ENCODE measurements at places on chromosomes 2 and 18.

DNA sequence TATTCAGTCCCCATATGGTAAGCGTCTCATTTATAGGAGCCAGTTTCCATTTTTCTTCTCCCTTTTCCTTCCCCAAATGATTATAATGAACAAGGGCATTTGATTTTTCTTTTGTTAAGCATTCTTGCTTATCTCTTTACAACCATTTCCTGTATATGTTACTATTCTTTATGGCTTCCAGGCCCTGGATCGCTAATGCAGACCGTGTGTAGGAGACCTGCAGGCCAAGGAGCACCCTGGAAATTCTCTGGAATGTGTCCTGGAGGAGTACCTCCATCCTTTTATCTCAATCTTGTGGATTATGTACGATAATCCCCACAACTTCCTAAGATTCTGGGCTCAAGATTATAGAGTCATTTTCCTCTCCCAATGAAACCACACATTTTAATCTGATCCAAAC, 439.6 kb upstream of the MMADHC start:
- no peak for DNase-seq

DNA sequence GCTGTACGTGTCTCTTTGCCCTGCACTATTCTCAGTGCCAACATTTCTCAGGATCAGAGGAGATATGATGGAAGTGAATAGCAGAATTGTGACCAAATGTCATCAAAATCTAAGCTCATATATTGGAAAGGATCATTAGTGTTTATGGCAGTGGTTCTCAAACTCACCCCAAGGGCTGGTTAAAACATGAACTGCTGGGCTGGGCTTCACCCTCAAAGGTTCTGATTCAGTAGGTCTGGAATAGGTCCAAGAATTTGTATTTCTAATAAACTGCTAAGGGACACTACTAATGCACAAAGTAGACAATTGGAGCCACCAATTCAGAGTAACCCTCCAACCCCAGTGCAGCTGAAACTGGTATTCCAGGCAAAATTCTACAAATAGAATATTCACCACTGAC, 317.9 kb upstream of the UBE2E3 start:
- DNase-seq, result no peak

GRCh38 chr2:147844697-147845410, at the start of gene ACVR2A:
Gene ACVR2A (plus strand): TSS chr2:147845029. CDS start chr2:147845153, 124 bp downstream.
- peak; percentile 65 for DNase-seq

DNA sequence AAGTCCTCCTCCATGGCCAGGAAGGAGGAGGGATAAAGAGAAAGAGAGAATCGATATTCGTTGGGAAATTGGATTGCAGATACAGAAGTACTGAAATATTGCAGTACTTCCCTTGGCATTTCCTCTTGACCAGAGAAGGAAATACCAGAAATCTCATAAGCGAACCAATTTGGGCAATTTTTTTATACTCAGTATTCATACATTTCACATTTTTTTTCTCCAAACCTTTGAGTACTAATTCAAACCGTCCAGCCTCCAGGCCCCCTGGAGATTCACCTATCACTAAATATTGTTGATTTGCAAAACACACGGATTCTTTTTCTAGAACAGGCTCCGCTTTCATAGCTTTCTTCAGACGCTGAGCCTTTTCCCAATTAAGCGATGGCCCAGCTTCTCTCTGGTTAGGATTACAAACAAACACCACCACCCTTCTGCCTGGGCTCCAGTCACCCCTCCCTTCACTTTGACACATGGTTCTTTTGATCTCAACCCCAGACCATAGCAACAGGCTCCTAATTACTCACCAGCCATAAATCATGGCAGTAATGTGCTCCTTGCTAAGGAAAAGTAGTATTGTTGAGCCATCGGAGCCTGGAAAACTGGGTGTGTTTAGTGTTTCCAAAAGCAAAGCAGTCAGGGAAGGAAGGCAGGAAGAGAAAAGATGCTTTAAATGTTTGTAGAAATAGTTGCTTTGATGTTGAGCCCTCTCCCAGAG, 138.4 kb upstream of the CCDC68 start:
- peak; percentile 14 for DNase-seq

GRCh38 chr2:168912466-168912865, 11.4 kb downstream of the G6PC2 start:
- DNase-seq, result no peak

DNA sequence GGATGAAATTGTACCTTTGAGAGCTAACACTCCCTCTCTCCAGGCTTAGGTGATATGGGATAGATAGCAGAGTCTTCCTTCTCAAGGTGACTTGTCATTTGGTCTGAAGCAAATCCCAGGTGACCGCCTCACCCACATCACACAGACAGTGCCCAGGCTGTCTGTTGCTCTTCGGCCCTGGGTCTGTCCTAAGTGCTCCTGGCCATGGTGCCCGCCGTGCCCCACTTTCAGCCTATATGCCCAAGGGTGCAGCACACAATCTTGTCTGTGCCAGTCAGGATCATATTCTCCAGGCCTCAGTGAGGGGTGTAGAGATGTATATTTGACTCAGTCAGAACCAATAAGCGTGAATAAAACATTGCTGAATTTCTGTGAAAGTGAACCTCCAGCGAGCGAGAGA, 326.8 kb downstream of the DYSF start:
- no peak for DNase-seq

DNA sequence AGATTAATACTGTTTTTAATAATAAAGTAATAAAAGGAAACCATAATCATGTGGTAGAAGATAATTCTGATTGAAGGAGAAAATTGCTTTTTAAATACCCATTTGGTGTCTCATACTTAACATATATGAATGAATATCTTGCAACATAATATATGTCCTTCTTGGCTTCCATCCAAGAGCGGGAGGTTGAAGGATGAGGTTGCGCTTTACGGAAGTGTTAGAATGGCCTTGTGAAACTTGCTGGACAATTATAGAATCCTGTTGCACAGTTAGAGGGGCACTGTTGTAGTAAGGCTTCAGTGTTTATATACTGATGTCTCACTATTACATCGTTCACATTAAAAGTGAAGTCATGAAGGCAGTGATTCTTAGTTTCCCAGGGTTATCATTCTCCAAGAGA, 9.4 kb downstream of the INSIG2 start:
- no peak for DNase-seq

DNA sequence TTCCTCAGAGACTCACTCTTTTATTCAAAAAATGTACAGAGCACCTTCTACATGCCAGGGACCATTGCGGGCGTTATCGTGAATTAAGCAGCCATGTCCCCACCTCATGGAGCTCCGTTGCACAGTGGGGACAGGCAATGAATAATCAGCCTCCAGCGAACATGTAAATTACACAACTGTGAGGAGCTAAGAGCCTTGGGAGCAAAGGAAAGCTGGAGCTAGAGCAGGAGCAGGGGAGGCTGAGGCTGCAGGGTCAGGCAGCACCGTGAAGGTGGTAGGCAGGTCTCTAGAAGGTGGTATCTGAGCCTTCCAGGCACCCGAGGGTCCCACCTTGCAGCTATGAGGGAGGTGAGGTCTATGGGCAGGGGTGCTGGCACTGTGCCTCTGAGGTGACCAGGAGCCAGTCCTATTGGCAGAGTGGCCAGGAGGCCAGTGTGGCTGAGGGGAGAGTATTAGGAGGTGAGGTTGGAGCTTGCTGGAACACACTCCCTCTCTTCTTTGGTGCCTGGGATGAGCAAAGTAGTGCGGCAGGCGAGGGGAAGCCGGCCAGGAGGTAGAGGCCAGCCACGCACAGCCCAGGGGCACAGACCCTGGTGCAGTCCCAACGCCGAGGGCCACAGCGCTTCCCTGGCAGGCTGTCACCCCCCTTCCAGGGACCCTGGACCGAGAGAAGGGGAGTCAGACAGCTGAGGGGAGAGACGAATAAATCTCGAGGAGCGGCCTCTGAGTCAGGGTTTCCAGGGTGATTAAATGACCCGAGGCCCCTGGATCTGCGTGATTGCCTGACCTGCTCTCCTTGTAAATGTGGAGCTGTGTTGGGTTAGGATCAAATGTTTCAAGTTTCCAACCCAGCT, 167.3 kb downstream of the SEPTIN10 start:
- DNase-seq, result no peak

DNA sequence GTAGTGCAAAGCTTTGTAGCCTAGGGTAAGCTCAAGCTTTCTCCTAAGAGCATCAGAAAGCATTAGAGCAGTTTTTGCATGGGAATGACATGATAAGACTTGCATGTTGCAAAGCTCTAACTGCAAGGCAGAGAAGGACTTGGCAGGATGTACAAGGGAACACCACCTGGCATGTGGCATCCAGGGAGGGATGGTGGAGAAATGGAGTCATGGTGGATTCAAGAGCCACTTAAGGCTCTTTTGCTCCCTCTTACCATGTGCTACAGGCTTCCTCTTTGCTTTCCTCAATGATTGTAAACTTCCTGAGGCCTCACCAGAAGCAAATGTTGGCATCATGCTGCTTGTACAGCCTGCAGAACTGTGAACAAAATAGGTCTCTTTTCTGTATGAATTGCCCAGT, 266.0 kb downstream of the GLI2 start:
- no peak for DNase-seq

Data from iPS-NIHi11 (cell line).